Bronchial epithelial cell (primary cell): ENCODE measurements at places on chromosomes 6 and 20.
A peak's percentile ranks its signal among the peaks of the same experiment; 100 is the strongest.

DNA sequence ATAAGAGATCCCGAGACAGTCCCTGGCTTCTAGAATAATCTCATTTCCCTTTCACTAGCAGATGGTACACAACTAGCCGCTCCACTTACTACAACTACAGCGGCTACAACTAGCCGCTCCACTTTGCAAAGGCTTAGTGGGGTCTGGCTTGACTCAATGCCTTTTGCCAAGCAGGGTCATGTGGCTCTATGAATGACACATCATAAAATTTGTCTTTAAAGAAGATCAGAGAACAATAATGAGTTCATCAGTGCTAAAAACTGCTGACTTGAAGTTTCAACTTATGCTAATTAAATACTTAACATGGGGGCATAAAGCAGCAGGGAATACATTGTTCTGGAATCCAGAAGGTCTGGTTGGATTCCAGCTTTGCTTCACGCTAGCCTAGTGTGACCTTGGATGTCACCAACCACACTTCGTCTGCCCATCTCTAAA lies 2.0 kb upstream of the MICAL1 start:
- no peak for DNase-seq

DNA sequence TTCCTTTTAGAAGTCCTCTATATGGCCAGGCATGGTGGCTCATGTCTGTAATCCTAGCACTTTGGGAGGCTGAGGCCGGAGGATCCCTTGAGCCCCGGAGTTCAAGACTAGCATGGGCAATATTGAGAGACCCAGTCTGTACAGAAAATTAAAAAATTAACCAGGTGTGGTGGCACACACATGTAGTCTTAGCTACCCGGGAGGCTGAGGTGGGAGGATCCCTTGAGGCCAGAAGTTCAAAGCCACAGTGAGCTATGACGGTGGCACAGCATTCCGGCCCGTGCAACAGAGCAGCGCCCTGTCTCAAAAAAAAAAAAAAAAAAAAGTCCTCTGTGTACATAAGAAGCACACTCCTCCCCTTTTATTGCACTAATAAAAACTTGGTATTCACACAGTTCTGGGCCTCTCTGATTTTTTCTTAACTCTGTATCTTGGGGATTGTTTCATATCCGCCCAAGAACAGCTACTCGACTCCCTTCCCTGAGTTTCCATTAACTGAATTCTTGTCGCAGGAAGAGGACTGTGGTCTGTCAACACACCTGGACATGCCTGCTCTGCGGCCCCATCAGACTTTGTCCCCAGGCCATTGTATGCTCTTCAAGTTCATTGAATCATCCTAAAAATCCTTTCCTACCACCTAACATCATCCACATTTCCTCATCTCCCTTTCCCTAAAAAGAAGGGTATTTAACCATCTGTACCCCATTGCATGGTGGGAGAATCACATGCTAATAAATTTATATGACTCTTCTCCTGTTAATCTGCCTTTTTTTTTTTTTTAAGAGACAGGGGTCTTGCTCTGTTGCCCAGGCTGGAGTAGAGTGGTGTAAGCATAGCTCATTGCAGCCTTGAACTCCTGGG lies 25.9 kb upstream of the PPP1R3G start:
- no peak for DNase-seq

DNA sequence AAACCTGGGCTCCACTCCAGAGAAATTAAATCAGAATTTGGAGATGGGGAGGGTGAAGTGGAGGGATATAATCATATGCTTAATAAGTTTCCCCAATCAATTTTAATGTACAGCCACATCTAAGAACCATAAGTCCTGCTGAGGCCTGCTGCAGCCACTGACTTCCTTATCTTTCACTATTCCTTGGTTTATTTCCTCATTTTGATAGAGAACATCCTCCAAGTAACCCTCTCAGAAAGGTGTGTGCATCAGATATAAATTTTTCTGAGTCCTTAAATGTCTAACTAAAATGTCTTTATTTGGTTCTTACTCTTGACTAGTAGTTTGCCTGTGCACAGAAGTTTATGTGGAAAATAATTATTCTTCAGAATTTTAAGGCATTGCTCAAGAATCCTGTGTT lies 23.7 kb upstream of the SIRT5 start:
- no peak for DNase-seq

DNA sequence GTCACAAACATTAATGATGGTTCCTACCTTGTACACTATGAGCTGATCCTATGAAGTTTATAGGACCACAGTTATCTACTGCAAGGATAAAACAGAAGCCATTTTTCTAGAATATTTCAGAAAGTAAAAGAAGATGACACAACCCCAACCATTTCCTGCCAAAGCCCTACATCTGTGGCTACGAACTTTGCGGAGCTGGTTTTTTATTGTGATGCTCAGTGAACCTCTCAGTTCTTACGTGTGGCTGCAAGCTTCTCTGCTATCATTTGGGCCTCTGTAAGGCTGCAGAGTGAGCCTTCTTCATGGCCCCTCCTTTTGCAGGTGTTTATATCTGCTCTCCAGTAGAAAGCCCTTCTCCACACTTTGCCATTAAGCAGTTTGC lies 17.8 kb upstream of the TAGAP start:
- DNase-seq, result no peak

DNA sequence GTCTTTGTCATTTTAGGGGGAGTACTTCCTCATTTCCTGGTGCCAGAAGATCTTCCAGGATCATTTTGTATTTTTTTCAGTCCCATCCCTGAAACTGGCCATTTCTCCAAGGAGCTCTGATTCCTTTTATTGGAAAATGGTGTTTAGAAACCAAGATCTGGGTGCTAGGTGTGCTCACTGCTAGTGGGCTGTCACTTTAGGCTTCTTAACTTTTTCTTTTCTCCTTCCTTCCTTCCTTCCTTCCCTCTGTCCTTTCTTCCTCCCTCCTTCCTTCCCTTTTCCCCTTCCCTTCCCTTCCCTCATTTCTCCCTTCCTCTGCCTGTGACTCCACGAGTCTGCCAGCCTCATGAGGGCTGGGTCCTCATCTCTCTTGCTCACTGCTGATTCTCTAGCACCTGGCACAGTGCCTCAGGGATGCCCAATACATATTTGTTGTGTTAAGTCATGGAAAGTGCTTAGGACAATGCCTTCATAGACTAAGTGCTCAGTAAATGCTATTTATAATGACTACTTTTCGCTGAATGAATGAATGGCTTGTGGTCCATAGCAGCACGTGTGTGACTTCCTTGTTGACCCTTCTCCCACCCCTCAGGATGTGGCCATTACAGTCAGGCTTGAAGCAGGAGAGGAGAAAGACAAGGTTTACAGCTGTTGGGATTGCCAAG lies 36.9 kb downstream of the APCDD1L start:
- peak; percentile 61 for DNase-seq

- DNase-seq, result no peak
Measured at GRCh38 chr6:14789996-14790395, 455.9 kb upstream of the JARID2 start.

- no peak for DNase-seq
Measured at GRCh38 chr6:133191323-133191722, 49.8 kb upstream of the EYA4 start.

- no peak for DNase-seq
Measured at GRCh38 chr6:35177596-35177995, 36.2 kb upstream of the SCUBE3 start.

DNA sequence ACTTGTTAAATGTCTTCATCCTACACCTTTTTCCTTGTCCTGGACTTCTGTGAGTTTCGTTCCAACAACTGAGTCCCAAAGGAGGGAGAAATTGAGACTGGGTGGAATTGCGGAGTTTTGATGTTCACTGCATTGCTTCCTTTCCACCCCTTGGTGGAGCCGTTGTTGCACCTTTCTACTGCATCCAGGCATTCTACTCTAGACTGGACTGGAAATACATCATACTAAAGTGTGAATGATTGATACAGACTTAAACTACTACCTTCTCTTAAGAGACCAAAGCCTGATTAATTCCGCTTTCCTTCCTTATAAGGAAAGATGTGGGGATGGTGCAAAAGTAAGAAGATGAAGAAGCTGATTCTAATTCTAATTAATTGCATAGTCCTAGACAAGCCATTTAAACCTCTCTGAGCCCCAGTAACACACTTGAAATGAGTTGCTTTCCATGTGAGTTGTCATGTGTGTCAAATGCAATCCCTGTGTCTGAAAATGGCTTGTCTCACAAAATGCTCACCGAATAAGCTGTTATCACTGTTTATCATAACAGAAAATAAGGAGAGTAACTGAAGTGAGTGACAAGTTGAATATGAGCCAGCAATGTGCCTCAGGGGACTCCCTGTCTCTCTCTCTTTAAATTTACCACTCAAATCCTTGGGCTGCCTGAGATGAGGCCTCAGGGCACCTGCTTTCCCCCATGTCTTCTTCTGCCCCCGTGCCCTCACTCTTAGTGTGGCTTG lies 338.3 kb upstream of the CHD6 start:
- DNase-seq, result peak; percentile 1

DNA sequence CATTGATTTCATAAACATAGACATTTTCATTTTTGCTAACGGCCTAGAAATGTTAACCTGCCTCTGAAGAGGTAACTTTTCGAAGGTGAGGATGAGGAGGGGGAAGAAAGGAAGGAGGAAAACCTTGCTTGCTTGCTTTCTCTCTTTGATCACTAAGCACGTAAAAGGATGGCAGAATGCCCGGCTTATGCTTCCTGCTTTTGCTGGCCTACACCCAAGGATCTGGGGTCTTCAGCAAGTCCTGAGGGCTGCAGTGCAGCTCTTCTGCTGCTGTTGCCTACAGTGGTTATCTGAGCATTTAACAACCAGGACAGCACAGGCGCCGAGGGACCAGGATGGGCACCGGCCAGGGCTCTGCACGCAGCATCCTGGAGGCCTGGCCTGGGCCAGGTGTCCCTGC lies 150.8 kb upstream of the TAB2 start:
- DNase-seq, result no peak

DNA sequence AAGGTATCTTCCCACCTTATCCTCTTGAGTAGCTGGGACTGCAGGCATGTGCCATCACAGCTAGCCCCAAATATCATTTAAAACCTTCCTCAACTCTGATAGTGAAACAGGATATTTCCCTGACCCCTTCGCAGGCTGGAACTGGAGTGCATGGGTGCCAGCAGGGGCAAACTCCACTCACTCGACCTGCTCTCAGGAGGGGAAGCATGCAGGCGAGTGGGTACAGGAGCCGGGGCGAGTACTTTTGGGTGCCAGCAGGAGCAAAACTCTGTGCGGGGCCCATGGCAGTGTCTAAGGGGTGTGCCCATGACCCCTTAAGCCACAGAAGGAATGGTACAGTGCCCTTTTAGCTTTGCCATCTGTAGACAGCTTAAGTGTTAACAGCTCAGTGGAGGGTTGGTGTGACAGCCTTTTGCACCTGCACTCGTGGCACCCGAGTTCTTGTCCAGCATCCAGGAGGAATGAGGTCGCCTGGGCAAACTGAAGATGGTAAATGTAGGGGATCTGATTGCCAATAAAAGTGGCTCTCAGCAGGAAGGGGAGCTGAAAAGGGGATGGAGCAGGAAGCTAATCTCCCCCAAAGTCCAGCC lies 155.1 kb downstream of the CDK19 start:
- no peak for DNase-seq

- no peak for DNase-seq
Measured at GRCh38 chr20:34452281-34452982, 63.8 kb upstream of the DYNLRB1 start.

- no peak for DNase-seq
Measured at GRCh38 chr6:31096215-31096614, 16.2 kb downstream of the C6orf15 start.

GRCh38 chr20:15200147-15200565 lies 862.7 kb upstream of the FLRT3 start:
- peak; percentile 67 for DNase-seq

- no peak for DNase-seq
Measured at GRCh38 chr6:79070206-79070825, 7.7 kb downstream of the PHIP start.

DNA sequence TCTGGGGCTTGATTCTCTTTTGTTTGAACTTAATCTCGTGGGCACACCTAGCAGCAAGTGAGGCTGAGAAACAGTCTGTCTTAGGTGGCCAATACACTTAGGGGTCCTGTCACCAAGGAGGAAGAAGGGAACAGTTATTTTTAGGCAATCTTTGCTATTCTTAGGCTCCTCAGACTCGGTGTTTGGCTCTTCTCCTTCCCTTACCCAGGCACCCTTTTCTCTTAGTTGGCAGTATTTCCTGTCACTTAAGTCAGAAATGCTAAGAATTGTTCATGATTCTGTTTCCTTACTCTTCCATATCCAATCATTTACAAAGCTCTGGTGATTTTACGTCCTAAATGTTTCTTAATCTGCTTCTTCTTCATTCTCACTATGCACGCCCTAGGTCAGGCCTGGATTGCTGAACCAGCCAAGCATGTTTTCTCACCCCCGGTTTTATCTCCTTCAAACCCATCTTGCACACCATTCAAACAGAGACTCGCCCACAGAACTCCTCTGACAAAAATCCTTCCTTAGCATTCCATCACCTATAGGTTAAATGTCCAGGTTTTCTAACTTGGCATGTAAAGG lies 45.2 kb upstream of the TMEM217 start:
- DNase-seq, result no peak

DNA sequence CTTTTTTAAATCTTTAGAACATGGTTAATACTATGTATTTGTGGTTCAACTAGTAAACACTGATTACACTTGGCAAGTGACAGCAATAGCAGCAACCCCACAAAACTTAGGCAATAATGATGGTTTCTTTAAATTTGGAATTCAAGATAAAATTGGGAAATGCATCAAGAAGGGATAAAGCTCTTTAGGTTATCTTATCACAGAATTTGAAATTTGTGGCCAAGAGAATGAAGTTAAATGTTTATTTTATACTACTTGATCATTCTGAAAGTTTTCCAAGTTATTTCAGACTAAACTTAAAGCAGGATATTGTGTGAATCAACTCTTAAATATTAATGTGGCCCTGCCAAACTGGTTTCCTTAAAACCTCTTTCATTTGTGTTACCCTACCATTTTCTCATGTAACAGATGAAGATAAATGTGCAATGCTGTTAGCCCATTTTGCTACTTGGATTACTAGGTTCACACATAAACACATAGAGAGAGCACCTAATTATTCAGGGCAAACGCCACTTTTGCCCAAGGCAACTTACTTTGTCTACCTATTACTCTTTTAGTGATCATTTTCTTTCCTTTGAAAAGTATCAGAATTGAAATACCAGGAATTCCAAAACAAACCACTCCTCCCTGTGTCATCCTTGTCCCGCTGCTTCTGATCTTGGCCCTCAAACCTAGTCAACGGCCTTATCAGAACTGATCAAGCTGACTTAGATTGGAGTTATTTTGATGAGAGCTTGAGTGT lies 186.7 kb upstream of the TENT5A start:
- DNase-seq, result peak; percentile 79

DNA sequence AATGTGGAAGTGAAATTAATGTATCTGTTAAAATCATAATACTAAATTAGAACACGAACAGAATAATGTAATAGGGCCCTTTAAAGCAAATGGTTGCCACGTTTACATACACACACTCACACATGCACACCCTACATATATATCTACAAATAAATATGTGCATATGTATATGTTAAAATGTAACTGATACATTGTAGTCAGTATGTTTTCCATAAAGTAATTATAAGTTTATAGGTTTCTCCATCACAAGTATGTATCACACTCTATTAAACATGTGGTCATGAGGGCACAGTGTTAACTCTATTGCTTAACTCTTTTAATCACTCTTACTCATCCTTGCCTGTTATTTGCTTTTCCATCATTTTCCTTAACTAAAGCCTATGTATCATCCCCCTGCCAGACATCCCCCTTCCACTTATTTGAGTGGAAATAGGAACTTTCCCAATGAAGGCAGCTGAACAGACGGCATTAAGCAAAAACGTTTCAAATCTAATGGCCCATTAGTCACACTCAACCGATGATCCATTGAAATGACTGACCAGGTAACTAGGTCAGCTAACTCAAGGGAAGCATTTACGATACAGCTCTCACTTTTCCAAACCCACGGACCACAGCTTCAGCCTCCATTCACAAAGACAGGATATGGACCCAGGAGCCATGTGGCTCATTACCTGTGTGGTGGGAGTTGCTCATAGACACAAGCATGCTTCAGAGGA lies 89.3 kb downstream of the HAO1 start:
- DNase-seq, result peak; percentile 97
